ENCODE measurements at places on chromosomes 1 and 21.
A peak's percentile ranks its signal among the peaks of the same experiment; 100 is the strongest.

DNA sequence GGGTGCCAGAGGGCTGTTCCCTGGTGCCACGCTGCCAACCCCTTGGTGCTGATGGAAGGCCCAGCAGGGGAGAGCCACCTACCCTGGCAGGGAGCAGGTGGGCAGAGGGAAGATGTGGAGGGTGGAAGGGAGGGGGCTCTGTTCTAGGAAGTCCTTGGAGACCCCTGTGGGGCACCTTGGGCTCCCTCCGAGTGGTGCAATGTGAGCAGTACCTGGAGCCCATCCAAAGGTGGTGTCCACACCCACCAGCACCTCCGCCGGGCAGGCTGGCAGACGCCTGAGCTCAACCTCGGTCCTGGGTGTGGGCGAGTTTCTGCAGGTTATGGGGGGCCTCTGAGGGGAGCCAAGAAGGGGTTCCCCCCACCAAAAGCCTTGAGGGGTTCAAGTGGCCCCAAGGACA, 11.3 kb upstream of the DNMT3L start:
- no peak for DNase-seq

DNA sequence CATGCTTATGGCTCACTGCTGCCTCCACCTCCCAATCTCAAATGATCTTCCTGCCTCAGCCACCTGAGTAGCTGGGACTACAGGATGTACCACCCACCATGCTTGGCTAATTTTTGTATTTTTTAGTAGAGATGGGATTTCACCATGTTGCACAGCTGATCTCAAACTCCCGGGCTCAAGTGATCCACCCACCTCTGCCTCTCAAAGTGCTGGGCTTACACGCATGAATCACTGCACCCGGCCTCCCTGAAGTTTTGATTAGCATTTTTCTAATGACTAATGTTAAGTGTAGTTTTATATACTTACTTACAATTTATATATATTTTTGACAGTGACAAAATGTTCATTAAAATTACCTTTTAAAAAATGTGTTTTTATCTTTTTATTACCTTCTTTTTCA, 41.1 kb downstream of the ZNF678 start:
- DNase-seq, result no peak

DNA sequence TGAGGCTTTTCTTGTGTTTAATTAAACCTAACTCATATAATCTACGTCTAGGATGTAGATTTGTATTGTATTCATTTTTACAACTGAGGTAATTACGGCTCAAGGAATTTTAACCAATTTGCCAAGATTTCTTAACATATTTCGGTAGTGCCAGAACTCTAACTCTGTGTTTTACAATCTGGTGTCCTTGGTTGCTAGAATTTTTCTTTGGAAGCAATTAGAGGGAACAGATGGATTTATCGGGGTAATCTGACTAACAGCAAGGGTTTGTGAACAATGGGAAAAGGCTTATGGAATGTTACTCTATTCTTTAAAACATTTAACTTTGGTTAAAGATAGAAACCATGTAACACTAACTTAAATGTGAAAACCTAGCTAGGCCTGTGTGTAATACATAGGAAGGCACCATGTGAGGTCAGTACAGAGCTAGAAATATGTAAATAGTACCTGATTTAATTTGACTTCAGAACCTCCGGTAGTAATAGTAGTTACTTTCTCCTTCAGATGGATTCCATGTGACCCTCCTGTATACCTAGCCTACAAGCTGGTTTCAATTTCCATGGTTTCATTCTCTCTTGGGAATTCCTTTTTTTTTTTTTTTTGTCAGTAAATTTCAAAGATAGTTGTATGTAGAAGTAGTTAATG, 1.2 kb downstream of the MTF2 start:
- peak; percentile 34 for DNase-seq

DNA sequence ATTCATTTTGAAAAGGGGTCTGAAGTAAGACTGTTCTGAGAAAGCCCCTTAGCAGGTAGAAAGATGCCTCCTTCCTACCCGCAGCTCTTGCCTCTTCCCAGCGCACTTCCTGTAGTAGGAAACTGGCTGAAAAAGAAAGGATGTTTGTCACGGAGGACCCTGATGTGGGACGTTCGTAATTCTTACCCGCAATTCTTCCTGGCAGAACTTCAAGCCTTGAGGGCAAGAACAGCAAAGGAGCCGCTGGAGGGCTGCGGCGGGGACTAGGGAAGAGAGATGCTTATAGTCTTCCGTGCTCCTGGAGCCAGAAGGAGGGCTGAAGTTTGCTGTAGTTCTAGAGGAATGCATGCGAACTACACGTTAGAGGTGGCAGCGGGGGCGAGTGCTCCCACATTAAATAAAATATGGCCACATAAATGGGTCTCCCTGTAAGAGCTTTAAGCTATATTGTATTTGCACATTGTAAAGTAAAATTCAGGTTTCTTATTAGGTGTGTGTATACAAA, 6.3 kb downstream of the C1orf53 start:
- no peak for DNase-seq

- no peak for DNase-seq
Measured at GRCh38 chr1:197761654-197762053, 13.6 kb downstream of the DENND1B start.

- DNase-seq, result no peak
Measured at GRCh38 chr1:211621447-211622198, 42.7 kb upstream of the SLC30A1 start.

- no peak for DNase-seq
Measured at GRCh38 chr1:116106646-116107045, 4.6 kb upstream of the MAB21L3 start.

DNA sequence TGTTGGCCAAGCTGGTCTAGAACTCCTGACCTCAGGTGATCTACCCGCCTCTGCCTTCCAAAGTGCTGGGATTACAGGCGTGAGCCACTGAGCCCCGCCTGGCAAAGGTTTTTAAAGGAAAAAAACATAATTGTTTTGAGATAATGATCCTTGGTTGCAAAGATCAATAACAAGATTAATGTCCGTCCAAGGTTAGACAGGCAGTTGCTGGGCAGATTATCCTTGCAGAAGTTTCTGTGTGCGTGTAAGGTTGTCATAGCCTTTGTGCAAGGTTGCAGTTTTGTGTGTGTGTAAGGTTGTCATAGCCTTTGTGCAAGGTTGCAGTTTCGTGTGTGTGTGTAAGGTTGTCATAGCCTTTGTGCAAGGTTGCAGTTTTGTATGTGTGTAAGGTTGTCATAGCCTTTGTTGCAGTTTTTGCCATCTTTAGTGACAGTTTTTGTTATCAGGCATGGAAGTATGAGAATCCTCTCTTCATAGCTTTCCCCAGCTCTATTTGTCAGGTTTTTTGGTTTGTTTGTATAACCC, 3.6 kb downstream of the YBEY start:
- DNase-seq, result no peak

- no peak for DNase-seq
Measured at GRCh38 chr1:234686035-234686434, 76.1 kb upstream of the IRF2BP2 start.

GRCh38 chr1:226309398-226310244, 657 bp upstream of the LIN9 start:
- no peak for DNase-seq

DNA sequence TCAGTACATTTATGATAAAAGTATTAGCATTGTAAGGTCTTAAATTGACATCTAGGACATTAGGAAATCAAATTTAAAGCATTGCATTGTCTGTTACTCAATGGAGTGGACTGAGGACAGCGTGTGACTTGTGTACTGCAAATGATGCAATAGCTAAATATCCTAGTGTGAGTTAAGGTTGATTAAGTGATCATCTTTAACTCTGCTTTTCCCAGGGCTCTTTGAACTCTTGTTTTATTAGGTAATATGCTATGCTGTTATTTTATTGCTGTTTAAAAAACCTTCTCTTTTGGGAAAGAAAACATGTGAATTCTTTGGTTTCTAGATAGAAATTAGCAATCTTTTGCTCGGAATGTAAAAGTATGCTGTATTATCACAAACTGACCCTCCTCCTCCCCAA, 38.6 kb downstream of the NFIA start:
- DNase-seq, result no peak

DNA sequence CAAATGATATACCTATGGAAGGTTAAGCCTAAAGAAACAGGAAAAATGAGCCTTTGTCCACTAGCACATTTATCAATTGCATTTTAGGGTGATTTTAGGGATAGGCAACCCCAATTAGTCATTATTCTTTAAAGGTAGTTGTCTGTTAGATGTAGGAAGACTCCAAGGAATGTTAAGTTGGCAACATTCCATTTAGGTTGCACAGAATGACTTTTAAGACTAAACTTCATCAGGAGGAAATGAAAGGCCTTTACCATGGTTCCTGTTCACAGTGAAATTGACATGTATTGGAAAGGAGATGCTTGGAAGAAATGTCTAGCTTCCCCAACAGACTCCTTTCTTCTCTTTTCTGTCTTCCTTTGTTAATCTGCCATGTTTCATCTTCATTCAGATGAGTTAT, 1.6 kb upstream of the APOBEC4 start:
- DNase-seq, result no peak

DNA sequence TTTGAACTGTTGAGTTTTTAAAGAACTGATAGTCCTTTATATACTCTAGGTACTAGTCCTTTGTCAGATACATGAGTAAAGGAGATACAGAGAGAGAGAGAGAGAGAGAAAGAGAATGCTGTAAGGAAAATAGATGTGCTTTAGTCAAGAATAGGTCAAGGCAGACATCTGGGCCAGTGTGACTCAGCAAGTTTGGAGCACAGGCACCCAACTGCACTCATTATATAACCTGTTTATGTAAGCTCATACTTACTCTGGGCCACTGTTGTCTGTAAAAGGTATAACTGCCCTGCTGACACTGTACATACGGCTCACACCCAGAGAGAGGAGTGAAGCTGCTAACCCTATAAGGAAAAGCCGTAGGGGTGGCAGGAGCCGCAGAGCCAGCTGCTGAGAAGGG, 32.2 kb upstream of the AKT3 start:
- DNase-seq, result no peak

DNA sequence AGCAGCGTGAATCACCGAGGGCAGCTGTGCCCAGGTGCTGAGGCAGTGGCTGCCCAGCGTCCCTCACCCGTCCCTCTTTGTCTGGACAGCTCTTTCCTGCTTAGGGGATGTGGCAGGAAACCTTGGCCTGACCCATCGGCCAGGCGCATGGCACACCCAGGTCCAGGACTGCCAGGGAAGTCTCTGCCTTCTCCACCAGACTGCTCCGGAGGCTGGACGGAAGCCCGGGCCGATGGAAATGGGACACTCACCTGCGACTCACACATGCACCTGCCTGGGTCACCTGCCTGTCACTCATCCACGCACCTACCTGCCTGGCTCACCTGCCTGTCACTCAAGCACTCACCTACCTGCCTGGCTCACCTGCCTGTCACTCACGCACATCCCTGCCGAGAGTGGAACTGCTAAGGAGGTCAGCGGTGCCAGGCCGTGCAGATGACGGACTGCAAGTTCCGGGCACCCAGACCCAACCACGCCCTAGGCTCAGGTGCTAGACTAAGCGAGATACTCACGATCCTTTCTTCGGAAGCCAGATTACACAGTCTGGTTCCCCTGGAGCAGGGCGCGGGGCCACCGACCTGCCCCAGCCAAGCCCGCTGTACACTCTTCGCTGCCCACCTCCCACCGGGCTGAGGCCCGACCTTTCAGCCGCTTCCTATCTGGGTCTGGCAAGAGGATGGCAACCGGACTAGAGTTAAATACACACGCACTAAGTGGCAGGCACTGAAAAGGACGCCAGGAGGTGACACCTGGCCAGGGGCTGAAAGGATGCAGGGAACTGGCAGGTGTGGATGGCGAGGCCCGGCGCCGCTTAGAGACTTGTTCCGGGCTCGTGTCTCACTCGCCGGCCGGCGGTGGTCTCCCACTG, 1.1 kb downstream of the UBE2J2 start:
- DNase-seq, result no peak

DNA sequence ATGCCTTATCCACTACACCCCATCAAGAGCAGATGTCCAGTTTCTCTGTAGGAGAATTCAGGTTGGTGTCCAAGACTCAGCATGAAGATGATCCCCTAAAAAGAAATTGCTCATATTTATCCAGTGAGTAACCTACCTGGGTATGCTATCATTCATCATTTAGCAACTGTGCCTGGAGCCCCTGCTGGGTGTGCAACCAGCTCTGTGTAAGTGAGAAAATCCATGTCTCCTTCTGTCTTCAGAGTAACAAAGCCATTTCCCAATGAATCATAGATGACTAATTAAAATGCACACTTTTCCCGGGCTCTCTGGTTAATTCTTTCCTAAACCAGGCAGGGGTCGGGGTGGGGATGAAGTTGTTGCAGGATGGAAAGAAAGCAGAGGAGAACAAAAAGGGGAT, 35.8 kb downstream of the OLFML3 start:
- DNase-seq, result no peak

- DNase-seq, result no peak
Measured at GRCh38 chr1:182255494-182255893, 136.1 kb downstream of the GLUL start.

GRCh38 chr1:93322349-93322748, 23.4 kb upstream of the DR1 start:
- DNase-seq, result no peak

GRCh38 chr21:46054451-46054881, 43.4 kb upstream of the COL6A2 start:
- no peak for DNase-seq

- peak; percentile 49 for DNase-seq
Measured at GRCh38 chr1:160567858-160568682, 11.2 kb downstream of the CD84 start.

- DNase-seq, result no peak
Measured at GRCh38 chr1:112439592-112439991, 43.6 kb downstream of the CTTNBP2NL start.

- no peak for DNase-seq
Measured at GRCh38 chr1:12769031-12769430, 4.5 kb upstream of the PRAMEF12 start.

- no peak for DNase-seq
Measured at GRCh38 chr1:87942165-87942564, 613.5 kb downstream of the LMO4 start.

DNA sequence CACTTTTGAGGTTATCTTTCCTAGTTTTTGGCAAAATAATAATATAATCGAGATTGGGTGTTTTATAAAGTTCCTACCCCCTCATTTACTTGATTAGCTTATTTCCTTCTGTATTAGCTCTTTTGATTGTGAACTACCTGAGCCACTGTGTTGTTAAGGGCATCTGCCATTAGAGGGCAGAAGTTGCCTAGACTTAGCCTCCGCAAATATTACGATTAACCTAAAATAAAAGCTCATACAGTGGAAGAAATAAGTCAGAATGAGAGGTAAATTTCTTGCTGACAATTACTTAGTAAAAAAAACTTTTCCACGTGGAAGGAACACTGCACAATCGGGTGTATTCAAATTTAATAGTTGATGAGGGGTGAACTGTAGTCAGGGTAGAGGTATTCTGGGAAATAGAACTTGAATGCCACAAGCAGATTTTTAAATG, 2.3 kb downstream of the H3-3A start:
- DNase-seq, result peak; percentile 45

GRCh38 chr1:244757091-244757939, 78.1 kb upstream of the COX20 start:
- DNase-seq, result no peak

DNA sequence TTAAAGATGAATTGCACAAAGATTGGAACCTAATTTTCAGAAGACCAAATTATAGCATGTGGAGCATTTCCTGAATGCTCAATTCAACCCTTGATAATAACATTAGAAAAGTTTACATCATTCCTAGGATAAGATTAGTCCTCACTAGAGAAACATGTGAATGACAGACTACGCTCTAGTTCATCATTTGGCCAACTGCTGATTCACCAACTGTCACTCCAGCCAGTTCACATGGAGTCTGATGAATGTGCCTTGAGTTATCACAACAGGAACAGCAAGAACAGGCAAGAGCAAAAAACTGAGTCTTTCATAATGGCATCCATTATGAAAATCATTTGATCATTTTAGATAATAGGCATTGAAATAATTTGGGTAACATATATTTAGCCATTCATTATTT, 415.9 kb downstream of the PTPRC start:
- no peak for DNase-seq
